ENCODE measurements at places on chromosomes 7 and 10. TPM values are rescaled to one million over a fixed set of nuclear protein-coding genes. Genes with fewer than 3 reads are reported as not detected.

SLC18A3 gene
- not detected for polyA plus RNA-seq

IFIT2 gene
- polyA plus RNA-seq, result 10.3 TPM

CEP41 gene
- polyA plus RNA-seq, result 22.4 TPM

SPAG6 gene
- not detected for polyA plus RNA-seq

RADIL gene
- polyA plus RNA-seq, result not detected

CTAGE15 gene
- not detected for polyA plus RNA-seq

MYL10 gene
- polyA plus RNA-seq, result not detected

SLC39A12 gene
- not detected for polyA plus RNA-seq

GNAT3 gene
- polyA plus RNA-seq, result not detected

GHRHR gene
- not detected for polyA plus RNA-seq

ZP3 gene
- polyA plus RNA-seq, result 0.49 TPM

CYP3A7 gene
- polyA plus RNA-seq, result not detected

XRCC2 gene
- 0.84 TPM for polyA plus RNA-seq

PTF1A gene
- not detected for polyA plus RNA-seq

CPA1 gene
- polyA plus RNA-seq, result not detected

CALHM3 gene
- polyA plus RNA-seq, result not detected

NXPH1 gene
- polyA plus RNA-seq, result not detected

TEX36 gene
- not detected for polyA plus RNA-seq

SSC4D gene
- polyA plus RNA-seq, result 0.66 TPM

HOXA7 gene
- not detected for polyA plus RNA-seq

MNX1 gene
- not detected for polyA plus RNA-seq

SYT15B gene
- polyA plus RNA-seq, result not detected

TLX1 gene
- not detected for polyA plus RNA-seq

PDE6C gene
- not detected for polyA plus RNA-seq

FKBP14 gene
- 1.9 TPM for polyA plus RNA-seq

ANLN gene
- not detected for polyA plus RNA-seq

Data from immature natural killer cell (primary cell).